ENCODE measurements at places on chromosomes 6 and 20.

DNA sequence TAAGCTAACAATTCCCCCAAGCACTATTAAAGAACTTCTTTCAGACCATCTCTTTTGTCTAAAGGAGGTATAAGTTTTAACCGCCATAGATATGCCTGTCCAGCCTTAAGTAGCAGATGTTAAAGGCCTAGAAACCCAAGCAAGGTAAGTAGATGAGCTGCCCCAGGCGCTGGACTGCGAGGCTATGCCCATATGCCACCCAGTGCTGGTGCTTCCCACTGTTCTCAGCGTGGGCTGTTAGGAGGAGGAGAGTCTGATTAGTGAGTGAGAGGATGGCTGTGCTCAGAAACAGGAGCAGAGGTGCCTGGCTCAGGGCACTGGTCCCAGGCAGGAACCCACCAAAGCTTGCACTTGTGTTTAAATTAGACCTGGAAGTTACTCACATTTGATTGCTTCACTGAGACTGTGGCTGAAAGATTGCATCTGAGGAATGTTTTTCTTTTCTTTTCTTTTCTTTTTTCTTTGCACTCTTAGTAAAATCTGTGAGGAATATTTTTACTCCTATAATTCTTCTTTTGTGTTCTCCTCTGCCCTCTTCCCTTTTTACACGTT lies 32.2 kb downstream of the PRPH2 start:
- no peak for DNase-seq

- DNase-seq: no peak
These were observed 10.0 kb downstream of the MBOAT1 start for GRCh38 chr6:20202324-20202658.

GRCh38 chr6:7770111-7770510 lies 44.2 kb downstream of the BMP6 start:
- peak; percentile 15 for DNase-seq

DNA sequence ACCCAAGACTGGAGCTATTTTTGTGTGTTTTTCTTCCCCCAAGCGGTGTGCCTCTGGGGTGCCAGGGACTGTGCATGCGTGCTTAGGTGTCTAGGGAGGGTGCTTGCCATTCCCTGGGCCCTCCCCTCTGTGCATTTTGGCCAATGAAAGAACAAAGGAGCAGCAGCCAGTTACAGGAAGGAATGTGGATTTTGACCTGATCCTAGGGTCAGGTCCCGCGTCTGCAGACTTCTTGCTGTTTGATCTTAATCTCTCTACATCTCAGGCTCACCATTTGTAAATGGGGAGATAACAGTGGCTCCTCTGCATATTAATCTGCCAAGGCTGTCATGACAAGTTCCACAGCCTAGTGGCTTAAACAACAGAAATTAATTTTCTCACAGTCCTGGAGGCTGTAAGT lies 699.1 kb downstream of the QKI start:
- DNase-seq: no peak

GRCh38 chr20:50675671-50676376 lies 15.5 kb downstream of the RIPOR3 start:
- no peak for DNase-seq

DNA sequence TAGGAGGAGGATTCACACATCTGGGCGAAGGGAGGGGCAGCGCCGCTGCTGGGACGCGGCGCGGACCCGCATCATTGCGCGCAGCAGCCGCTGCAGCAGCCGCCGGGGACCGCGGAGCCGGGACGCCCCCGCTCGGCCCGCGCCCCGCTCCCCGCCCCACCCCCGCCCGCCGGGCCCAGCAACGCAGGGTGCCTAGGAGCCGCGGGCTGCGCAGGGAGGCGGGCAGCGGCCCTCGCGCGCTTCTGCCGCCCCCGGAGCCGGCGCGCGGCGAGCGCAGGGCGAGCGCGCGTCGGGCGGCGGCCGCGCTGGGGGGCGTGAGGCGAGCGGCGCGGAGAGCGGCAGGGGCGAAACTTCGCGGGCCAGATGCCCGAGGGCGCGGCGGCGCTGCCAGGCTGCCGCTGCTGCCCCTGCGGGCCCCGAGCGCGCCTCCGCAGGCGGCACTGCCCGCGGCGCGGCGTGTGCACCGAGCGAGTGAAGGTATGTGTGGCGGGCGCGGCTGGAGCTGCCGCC lies at the start of gene NKAIN2:
Gene NKAIN2, plus strand, starts transcription at position 362 of the 510 bp plus-strand sequence.
- no peak for DNase-seq

DNA sequence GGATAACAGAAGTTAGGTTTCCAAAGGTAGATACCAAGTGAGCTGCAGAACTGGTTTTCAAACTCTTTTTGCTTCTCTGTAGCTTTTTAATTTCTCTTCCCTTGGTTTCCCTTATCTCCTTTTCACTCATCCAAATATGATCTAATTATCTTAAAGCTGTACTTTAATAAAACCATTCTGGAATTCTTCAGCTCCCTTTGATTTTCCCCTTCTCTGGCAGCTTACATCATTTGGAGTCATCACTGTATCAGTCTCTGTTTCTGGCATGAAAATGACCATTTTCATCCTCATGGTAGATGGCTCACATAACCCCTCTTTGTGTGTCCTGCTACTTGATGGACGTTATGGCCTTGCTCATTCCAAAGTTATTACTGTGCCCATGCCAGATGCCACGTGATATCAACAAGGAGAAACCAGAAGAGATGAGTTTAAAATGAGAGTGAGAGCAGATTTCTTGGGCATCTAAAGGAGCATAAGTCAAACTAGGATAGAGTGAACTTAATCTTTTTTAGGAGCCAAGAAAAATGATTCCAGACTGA lies 620.2 kb downstream of the QKI start:
- DNase-seq: no peak

GRCh38 chr6:10028222-10028621 lies 386.7 kb downstream of the TFAP2A start:
- no peak for DNase-seq

GRCh38 chr6:108873971-108874370 lies 25.7 kb downstream of the ARMC2 start:
- DNase-seq: no peak

- no peak for DNase-seq
These were observed 65.2 kb downstream of the PRL start for GRCh38 chr6:22231616-22232015.

DNA sequence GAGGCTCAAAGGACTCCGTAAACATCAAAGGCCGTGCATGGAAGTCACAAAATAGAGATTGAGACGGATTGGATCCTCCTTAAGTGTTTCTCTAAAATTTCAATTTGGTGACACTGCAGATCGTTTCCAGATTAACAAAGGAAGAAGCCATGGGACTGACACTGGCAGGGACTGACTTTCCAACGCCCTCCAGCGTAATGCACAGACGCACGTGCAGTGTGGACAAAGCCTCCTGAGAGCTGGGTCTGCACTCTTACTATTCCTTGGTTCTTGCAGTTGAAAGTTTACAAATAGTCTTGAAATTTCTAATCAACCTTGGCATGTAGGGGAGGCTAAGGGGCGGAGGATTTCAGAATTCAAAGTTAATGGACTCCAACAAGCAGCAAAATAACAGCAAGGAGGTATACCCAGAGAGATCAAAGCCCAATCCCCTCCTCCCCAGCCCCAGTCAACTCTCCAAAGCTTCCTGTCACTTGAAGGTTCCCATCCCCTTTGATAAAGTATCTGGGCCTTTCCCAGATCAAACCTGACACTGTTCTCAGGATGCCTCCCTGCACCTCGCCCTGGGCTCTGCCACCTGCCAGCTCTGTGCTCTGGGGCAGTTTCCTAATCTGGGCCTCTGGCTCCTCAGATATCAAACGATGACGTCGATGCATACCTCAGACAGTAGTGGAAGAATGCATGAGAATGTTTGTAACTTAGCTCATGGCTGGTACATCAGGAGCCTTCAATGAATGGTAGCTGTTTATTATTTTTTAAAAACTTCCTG lies 106.5 kb upstream of the TRAF3IP2 start:
- DNase-seq: peak; percentile 71

DNA sequence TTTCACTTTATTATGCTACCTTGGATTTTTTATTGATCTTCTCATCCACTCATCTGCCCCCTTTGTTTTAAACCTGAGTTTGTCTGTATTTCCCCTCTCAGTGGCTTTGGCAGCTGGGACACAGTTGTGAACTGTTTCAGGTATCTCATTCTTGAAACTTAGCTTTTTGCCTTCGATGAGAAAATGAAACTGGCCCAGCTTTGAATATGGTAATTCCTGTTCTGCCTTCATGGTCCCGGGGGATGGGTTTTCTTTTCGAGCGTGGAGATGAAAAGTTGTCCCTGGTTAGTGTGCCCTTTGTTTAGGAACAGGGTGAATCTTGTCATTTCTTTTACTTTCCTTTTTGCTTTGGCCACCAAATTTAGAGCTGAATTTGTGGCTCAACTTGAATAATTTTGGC lies 25.6 kb downstream of the DHX35 start:
- no peak for DNase-seq

- no peak for DNase-seq
These were observed 32.2 kb upstream of the ADGRF5 start for GRCh38 chr6:46953921-46954320.

GRCh38 chr6:101397199-101397598 lies 3.7 kb downstream of the GRIK2 start:
- no peak for DNase-seq

- DNase-seq: no peak
These were observed 98.8 kb downstream of the SOD2 start for GRCh38 chr6:159594106-159594749.

DNA sequence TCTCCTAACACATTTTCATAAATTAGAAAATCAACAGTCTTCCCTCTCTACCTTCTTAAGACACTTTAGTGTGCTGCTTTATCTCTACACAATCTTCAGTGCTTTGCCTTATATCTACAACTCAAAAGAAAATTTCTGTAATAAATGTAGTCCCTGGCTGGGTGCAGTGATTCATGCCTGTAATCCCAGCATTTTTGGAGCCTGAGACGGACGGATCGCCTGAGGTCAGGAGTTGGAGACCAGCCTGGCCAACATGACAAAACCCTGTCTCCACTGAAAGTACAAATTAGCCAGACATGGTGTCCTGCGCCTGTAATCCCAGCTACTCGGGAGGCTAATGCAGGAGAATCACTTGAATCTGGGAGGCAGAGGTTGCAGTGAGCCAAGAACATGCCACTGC lies 9.7 kb upstream of the EDN1 start:
- DNase-seq: no peak

GRCh38 chr6:110524305-110524704 lies 47.9 kb upstream of the SLC22A16 start:
- no peak for DNase-seq

DNA sequence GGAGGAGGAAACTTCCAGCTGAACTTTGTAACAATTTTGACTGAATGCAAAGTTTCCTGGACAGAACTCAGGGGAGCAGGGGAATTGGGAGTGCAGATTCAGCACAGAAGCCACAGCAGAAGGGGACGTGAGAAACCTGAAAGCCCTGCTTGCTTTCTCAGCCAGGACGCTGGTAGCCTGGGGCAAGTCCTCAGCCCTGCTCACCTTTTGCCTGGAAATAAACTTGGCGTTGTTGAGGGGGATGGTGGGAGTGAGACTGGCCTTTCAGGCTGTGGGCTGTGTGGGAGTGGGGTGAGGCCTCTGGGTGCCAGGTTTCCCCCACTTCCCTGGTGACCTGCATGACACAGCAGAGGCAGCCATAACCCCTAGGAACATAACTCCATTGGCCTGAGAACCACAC lies 238.1 kb upstream of the HS3ST5 start:
- no peak for DNase-seq

- no peak for DNase-seq
These were observed 185.9 kb upstream of the FOXA2 start for GRCh38 chr20:22770241-22770800.

GRCh38 chr6:119430805-119431204 lies 81.2 kb upstream of the MAN1A1 start:
- no peak for DNase-seq

DNA sequence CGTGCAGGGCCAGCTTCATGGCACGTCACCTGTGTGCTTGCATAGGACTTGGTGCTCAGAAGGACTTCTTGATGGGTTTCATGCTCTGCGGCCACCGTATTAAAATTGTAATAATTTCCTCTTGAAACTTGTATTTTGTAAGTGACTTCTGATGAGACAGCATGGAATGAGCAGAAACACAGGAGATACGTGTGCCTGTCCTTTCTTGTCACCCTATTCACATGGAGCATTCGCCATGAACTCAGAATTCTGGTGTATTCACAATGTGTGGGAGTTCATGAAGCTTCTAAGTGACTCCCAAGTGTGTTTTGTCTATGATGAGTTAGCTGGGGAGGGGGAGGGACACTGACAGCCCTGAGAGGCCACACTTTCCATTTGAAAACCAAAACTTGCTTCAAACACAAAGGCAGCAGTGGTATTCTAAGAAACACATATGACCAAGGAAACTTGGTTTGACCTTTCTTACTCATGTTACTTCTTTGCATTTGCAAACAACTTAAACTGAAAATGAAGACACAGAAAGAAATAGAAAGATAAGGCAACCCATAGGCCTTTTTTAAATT lies 92.1 kb upstream of the NEDD9 start:
- DNase-seq: no peak
